ENCODE measurements at places on chromosomes 7 and 10.

DNA sequence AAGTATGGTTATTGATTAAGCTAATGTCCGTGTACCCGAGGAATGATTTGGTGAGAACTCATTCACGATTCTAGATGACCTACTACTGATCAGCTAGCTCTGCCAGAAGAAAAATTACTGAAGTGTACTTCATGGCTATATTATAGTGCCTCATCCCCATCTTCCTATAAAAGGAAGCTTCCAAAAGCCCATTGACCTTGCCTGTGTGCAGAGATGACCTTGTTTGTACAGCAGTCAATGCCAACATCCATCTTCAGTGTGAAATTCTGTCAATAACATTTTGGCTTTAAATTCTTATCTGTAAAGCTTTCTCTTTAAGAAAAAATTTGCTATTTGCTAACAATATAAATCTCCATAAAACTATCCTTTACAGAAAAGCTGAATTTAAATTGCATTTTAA, 315.7 kb downstream of the THSD7A start:
- DNase-seq, result no peak

DNA sequence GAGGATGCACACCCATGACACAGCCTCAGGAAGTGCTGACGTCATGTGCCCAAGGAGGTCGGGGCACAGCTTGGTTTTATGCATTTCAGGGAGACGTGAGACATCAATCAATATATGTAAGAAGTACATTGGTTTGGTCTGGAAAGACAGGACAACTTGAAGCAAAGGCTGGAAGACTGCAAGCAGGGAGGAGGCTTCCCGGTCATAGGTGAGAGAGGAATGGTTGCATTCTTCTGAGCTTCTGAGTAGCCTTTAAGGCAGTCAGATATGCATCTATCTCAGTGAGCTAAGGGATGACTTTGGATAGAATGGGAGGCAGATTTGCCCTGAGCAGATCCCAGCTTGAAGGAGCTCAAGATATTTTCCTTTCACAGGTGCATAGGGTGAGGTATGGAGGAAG, 349.5 kb downstream of the TYW1 start:
- no peak for DNase-seq

- no peak for DNase-seq
Measured at GRCh38 chr7:71613313-71613712, 481.4 kb downstream of the GALNT17 start.

- no peak for DNase-seq
Measured at GRCh38 chr7:84981055-84981976, 205.5 kb downstream of the SEMA3D start.

GRCh38 chr10:96025566-96025965, 17.8 kb upstream of the CCNJ start:
- DNase-seq, result no peak
